Right renal cortex interstitium (tissue), 3 donors: ENCODE measurements at places on chromosomes 6 and 20. TPM values are rescaled to one million over a fixed set of nuclear protein-coding genes. Genes with fewer than 3 reads are reported as not detected.

SLC16A10 gene
- 29.9 TPM for polyA plus RNA-seq

RIN2 gene
- 38.2 TPM for polyA plus RNA-seq

KCNQ5 gene
- 0.37 TPM for polyA plus RNA-seq

CLPSL2 gene
- polyA plus RNA-seq = not detected

CAGE1 gene
- not detected for polyA plus RNA-seq
